NCI-H1694 treated with DMSO at 0.1 percent for 48 hours (cell line): ENCODE measurements at places on chromosomes 6 and 20.
A peak's percentile ranks its signal among the peaks of the same experiment; 100 is the strongest.

DNA sequence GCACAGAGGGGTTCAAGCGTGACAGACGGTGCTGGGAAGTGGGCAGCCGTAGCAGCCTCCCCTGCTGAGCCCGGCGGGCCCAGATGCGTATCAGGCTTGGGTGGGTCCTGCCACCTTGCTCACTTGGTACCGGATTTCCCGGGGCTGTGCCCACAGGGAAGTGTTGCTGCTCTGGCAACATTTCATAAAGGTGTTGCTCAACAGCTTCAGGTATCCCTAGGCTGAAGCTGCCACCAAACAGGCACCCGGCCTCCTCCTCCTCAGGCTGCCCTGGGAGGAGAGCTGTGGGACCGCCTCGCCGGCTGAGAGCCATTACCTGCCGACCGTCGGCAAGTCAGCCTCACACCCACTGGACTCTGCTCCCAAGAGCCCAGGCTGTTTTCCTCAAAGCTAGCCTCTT lies 11.5 kb downstream of the PSMG4 start:
- no peak for DNase-seq

GRCh38 chr20:53579581-53580375 lies 13.9 kb downstream of the ZNF217 start:
- DNase-seq, result no peak

DNA sequence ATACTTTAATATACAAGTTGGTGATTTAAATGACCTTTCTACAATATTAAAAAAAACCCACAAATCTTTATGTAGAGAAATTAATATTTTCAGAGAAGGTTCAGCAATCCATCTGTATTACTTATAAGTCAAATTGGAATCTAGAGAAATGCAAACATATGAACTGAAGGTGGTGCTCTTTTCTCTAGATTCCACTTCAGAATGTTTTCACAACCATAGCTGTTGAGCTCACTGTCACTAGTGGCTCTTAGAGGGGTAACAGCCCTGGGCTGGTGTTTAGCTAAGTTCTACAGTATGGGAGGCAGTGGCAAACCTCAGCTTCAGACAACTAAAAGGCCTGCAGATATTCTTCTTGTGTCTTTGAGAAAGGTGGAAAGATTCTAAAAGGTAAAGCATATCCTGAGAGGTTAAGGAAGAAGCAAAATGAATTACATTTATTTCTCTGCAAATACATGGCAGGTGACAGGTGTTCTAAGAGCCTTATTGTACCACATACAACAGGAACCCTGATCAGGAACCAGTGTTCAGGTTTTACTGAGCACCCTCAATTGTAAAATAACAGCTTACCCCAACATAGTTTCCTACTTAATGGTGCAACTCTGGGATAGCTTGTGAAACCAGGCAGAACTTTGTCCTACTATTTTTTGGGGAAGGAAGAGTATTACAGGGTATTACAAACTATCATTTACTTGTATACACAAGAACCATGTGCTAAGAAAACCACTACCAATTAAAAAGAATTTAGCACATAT lies 56.6 kb upstream of the SAMHD1 start:
- DNase-seq, result peak; percentile 4

DNA sequence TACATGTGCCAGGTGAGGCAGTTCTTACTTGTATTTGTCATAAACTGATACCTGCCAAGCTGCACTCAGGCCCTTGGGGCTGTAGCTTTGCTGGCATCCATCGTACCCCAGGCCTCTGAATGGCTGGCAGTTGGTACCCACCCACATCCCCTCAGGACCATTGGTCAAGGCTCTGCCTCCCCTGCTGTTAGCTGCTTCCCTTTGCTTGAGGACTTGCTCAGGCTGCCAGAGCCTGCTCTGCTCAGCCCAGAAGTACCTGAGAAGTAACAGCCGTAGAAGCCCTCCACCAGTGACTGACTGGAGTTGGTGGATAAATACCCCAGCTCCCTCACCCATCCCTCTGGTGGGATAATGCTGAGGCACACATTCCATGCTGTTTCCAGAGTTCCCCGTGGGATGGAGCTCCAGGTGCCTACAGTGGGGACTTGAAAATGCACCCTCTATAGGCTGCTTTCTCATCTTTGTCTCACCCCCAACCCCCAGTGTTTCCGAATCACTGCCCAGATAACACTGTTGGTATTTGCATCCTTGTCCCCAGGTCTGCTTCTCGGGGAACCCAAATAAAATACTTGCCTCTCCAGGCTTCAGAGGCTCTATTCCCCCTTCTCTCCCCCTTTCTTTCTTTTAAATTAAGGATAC lies 7.3 kb downstream of the EBF4 start:
- DNase-seq, result no peak

GRCh38 chr6:108036884-108037283 lies 37.7 kb downstream of the OSTM1 start:
- no peak for DNase-seq

GRCh38 chr6:134810402-134810801 lies 139.5 kb downstream of the ALDH8A1 start:
- no peak for DNase-seq

DNA sequence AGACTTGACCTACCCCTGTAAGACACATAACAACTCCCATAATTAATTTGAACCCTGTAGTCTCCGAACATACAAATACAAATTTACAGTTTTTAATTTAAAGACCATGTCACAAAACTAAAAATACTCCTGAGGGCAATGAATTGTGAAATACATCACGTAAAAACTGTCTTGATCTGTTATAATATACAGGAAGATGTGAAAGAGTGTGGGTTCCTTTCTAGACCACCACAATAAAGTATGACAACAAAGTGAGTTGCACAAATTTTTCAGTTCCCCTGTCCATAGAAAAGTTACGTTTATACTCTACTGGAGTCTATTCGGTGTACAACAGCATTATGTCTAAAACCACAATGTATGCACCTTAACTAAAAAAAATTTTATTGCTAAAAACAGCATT lies 11.0 kb upstream of the BLOC1S5 start:
- DNase-seq, result no peak

GRCh38 chr6:154487367-154488247 lies 22.9 kb downstream of the CNKSR3 start:
- DNase-seq, result no peak

DNA sequence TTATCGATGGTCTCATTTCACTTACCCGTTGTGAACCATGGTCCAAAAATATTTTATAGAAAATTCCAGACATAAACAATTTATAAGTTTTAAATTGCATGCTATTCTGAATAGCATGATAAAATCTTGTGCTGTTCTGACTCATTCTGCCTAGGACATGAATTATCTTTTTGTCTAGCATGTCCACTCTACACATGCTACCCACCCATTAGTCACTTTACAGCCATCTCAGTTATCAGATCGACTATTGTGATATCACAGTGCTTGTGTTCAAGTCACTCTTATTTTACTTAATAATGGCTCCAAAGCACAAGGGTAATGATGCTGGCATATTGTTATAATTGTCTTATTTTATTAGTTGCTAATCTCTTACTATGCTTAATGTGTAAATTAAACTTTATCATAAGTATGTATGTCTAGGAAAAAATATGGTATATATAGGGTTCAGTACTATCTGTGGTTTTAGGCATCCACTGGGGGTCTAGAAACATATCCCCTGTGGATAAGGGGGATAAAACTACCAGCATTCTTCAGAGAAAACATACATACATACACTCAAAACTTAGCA lies 252.0 kb upstream of the HTR1E start:
- DNase-seq, result no peak

DNA sequence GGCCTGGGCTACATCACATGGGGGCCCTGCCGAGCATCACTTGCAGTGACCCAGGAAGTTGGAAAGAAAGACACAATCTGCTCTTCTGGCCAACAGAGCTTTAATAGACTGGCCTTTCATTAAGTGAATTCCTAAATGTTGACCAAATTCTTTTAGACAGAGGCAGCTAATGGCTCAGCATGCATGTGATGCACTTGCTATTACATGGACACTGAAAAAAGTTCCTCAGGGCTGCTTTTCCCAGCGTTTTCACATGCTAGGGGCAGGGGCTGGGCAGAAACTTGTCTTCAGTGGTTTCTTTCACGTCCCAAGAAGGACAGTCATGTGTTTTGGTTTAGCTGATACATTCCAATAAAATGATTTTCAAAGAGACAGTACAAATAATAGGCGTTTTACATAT lies 651.0 kb upstream of the SLC35B3 start:
- no peak for DNase-seq

- DNase-seq, result no peak
These were observed 446.0 kb upstream of the IMPG1 start for GRCh38 chr6:76518443-76518842.

- no peak for DNase-seq
These were observed 25.7 kb downstream of the DTD1 start for GRCh38 chr20:18613553-18613952.

DNA sequence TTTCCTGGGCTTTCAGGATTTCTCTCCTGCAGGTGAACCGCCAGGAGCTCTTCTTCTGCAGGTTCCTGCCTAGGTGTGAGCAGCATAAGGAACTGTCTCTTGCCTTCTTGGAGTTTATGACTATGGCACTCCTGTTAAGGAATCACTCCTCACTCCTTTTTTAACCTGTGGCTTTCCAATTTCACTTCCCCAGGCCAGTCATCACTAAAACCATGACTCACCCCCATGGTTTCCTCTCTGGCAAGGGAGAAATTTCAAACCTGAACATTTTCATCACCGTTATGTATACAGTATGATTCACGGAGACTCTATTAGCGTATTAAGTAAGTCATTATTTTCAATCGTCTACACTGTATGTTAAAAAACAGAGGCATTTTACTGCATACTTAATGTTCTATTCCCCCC lies 78.2 kb upstream of the ARID1B start:
- DNase-seq, result no peak

- DNase-seq, result no peak
These were observed 66.6 kb upstream of the CCN6 start for GRCh38 chr6:111987295-111987694.

GRCh38 chr6:152423216-152424103 lies 213.7 kb downstream of the SYNE1 start:
- DNase-seq, result no peak

DNA sequence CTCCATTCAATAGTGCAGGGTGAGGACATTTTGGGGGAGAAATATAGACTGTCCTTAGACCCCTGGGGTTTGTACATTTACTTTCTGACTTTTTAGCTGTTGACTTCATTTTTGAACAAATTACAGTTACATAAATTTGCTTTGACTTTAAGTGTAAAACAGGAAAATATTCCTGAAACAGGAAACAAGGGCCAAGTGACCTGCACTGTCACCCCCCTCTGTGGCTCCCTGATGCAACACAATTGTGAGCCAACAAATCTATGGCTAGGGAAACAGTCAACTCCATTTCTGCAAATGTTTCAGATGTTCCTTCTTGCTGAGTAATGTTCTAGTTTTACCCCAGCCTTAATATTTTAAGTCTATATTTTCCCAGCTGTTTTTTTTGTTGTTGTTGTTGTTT lies 39.8 kb downstream of the HLA-A start:
- DNase-seq, result no peak

- no peak for DNase-seq
These were observed 71.3 kb upstream of the TOP1 start for GRCh38 chr20:40957265-40957760.

DNA sequence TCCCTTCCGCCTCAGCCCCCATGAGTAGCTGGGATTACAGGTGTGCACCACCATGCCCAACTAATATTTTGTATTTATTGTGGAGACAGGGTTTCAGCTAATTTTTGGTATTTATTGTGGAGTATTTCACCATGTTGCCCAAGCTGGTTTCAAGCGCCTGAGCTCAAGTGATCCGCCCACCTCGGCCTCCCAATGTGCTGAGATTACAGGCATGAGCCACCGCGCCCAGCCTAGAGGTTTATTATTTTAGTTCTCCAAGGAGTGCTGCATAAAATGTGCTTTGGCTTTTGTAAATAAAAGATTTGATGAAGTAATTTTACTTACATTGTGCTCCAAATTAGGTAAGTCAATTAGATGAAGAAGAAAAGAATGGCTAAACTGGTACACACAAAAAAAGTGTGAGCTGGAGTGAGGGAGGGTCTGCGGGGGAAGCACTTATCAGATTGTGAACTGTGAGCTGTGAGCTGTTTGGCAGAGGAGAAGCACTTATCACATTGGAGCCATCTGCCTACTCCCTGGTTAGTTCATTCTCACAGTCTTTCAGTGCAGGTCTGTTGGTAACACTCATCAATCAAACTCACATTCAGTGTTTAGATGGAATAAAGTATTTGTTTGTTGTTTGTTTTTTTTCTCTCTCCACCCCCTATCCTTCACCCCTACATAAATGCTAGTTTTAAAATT lies 398.0 kb downstream of the EPHA7 start:
- DNase-seq, result peak; percentile 23

DNA sequence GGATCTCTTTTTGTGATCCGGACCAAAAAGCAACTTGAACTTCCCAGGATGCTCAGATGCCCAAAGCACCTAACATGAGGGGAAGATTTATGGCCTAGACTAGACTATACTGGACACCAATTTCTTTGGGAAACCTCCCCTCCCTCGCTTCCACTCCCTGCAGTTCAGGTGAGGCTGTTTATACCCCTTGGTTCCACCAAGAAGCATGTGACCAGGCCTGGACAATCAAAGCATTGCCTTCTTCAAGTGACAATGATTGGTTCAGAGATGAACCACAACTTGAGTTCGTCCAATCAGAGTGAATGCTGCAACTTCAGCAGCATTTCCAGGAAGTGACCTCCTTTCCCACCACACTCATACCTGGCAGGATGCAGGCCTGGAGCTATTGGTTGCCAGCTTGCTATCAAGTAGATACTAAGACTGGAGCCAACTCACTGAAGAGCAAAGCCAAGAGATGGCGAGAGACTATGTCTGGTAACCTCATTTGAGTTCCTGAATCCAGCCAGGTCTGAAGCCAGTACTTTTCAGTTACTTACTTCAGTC lies 45.6 kb upstream of the SLC9A8 start:
- DNase-seq, result no peak

DNA sequence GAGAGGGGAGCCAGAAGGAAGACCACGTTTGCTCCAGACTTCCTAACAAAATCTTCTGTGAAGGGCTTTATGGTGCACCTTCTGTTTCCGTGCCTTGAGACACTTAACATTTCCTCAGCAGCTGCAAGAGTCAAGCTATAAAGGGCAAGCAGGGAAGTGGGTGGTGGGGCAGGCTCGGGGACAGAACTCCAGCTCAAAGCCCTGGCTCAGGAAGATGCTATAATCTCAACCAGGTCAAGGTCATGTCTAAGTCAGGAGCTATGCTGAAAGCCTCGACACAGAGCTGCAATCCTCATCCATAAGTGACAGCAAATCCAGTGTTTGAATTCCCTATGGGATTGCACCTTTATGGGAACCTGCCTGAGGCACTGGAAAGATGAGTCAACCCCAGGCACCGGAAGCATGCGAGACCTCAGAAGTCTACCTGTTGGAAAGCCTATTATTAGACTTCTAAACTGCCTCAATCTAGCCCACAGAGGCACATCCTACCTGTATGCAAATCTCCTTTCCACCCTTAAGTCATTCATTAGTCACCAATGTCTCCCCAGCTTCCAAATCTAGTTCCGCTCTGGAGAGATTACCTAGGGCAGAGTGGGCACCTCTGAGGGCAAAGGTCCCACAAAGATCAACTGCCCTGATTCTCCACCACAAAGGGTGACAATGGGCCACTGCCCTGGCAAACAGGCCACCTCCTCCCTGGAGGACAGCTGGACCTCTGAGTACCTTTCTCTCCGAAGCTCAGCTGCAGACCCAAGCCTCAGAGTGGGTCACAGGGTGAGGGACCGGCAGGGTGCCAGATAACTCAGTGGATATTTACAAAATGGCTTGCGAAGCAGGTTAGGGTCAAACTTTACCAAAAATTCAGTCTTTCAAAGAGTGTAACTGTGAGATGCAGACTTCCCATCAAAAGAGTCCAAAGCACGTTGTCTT lies 287.0 kb downstream of the CDC5L start:
- no peak for DNase-seq

- no peak for DNase-seq
These were observed 71.8 kb downstream of the FIG4 start for GRCh38 chr6:109762769-109763441.
